ENCODE measurements at places on chromosomes 7 and 10.

DNA sequence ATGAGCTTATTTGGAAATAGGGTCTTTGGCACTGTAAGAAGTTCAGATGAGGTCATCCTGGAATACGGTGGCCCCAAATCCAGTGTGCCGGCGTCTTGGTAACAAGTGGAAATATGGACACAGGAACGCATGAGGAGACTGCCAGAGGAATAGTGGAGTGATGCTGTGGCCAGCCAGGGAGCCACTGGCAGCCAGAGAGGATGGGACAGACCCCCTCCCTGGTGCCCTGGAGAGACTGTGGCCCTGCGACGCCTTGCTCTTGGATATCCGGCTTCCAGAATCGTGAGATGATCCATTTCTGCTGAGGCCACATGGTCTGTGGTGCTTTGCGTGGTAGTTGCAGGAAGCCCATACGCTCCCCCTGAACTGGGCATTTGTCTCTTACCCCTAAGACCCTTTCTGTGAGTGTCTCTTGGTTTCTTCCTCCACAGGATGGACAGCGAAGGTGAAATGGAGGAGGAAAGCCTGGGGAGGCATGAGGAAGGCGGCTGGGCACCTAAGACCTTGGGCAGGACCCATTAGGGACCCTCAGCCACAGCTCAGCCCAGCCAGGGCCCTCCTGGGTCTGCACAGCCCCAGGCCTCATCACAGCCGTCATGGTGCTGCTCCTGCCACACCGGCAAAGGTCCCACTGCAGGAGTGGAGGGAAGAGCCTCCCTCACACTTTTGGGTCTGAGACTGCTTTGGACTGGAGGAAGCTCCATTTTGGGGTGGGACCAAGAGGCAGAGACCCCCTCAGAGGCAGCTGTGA, 53.6 kb downstream of the INSIG1 start:
- DNase-seq: no peak

GRCh38 chr7:5429253-5429856, 5.7 kb upstream of the TNRC18 start:
- DNase-seq: no peak

GRCh38 chr7:191981-192649, at the start of gene FAM20C:
TSS of gene FAM20C (plus strand) at chr7:192571. CDS start at chr7:193200, 629 bp downstream.
- no peak for DNase-seq

- DNase-seq: no peak
Observed at GRCh38 chr7:131012477-131013031, 278.5 kb upstream of the KLF14 start.

- DNase-seq: no peak
Observed at GRCh38 chr10:132458586-132459300, 61.7 kb downstream of the PWWP2B start.

- DNase-seq: no peak
Observed at GRCh38 chr10:3996697-3997096, 211.7 kb upstream of the KLF6 start.

- no peak for DNase-seq
Observed at GRCh38 chr10:111113238-111113960, 36.6 kb downstream of the ADRA2A start.

DNA sequence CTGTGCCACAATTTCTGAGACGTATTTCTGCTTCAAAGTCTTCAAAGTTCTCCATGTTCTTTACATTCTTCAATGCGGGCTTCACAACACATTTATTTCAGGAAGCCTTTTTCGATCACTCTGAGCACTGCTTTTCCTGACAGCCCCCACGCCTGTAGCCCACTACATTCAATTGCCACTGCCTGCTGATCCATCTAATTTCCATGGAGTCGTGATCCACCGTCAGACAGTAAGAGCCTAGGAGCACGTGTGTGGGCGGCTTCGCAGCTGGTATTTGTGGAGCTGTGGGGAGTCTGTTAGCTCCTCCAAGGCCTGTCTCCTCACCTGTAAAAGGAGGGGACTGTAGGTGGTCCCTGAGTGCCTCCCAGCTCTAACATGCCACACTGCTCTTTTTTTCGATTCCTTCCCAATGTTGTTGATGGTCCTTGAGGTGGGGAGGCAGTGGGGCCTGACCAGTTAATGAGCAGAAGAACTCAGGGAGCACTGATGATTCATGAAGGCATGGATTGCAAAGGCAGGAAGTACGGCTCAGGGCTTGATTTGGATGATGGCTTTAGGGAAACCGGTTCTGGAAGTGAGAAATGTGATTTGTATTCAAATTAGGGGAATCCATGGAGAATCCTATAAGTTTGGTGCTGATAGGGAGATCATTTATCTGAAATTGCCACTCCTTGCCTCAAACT, 401.1 kb upstream of the PODXL start:
- peak; percentile 28 for DNase-seq

DNA sequence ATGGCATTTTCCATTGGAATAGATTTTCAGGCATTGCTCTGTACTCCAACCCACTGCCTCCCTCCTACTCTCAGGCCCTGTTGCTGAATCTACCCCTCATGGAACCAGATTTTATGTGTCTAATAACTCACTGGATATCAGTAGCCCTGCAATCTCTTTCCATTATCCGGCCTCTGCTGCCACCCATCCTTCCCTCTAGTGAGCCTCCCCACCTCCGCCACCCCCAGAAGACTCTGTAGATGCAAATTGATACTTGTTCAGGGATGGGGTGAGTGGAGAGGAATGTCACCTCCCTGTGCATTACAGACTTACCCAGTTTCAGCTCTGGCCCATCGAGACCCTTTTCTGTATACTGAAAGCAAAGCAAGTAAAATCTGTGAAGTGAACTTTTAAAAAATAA, 52.3 kb upstream of the PHYHIPL start:
- DNase-seq: no peak

GRCh38 chr10:102268375-102268888, 23.1 kb downstream of the GBF1 start:
- DNase-seq: no peak

- no peak for DNase-seq
Observed at GRCh38 chr10:69512901-69513300, 60.3 kb downstream of the NEUROG3 start.

GRCh38 chr10:110514848-110515247, 17.1 kb downstream of the DUSP5 start:
- no peak for DNase-seq

DNA sequence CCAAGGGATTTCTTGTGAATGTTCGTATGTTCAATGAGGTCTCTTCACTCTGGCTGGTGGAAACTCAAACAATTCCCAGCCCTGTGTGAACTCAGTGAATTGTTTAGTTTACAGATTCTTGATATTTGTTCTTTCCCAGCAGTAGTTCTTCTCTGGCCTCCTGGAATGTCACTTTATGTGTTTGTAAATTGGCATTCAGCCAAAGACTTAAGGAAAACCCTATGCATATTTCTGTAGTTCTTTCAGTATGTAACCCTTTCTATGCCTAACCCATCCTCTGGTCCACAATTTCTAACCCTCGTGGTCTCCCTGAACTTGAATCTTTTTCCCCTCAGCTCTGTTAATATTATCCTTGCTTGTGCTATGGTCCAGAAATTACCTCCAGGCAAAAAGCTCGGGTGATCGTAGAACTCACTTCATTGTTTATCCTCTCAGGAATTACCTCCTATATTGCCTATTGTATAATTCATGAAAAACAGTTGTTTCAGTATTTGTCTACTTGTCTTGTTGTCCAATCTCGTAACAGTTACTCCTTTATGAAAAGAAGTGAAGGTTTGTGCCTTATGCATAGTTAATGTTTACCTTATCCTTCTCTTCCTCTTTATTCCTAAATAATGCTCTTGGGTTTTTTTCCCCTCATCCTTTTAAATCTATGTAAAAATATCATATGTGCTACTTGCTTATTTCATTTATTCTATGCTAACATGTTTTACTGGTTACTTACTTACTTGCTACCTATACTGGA, 23.7 kb upstream of the AGR3 start:
- no peak for DNase-seq

GRCh38 chr7:34236057-34236456, 330.7 kb downstream of the BMPER start:
- no peak for DNase-seq

DNA sequence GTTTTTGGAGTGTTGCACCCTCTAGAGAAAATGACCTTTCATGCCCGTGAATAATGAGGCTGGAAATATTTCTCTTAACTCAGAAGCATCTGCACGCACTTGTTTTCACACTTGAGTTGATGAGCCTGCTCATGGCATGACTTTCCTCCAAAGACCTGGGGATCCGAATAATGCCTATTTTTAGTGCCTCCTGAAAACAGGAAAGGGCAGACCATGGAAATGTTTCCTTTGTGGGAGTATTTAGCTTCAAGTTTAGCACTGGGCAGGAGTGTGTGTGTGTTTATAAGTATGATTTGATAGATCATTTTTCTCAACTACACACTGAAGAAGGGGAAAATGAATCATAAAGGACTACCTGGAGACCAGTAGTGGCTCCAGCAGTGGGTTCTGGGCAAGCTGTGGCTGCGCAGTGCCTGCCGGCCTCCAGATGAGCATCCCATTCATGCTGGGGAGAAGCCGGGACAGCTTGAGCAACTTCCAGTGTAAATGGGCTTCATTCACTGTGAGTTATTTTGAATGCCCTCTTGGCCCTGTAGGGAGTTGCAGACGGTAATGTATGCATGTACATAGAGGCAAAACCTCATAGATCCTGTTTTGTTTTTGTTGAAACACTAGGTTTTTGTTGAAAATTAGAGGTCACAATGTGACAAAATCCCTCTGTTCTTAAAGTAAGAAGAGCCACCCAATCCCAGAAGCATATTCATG, 117.8 kb upstream of the INSYN2A start:
- no peak for DNase-seq

- DNase-seq: no peak
Observed at GRCh38 chr7:47578579-47579270, 3.2 kb downstream of the TNS3 start.

- DNase-seq: peak; percentile 82
Observed at GRCh38 chr10:93068411-93069244, 5.1 kb upstream of the CYP26A1 start.

DNA sequence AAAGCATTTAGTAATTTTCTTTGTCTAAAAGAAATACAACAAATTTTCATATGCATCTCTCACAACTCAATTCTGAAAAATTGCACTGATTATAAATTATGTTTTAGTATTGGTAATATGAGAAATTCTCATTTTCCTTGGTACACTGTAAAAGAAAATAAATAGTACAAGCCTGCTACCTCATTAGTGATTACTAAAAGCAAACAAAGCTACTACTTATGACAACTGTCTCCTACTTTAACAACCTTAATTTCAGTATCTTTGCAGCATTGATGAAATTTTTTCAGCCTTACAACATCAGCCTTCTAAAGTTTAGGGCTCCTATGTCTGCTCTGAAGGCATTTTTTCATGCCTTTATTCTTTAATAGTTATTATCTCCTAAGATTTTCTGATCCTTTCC, 65.7 kb downstream of the MINDY3 start:
- no peak for DNase-seq

DNA sequence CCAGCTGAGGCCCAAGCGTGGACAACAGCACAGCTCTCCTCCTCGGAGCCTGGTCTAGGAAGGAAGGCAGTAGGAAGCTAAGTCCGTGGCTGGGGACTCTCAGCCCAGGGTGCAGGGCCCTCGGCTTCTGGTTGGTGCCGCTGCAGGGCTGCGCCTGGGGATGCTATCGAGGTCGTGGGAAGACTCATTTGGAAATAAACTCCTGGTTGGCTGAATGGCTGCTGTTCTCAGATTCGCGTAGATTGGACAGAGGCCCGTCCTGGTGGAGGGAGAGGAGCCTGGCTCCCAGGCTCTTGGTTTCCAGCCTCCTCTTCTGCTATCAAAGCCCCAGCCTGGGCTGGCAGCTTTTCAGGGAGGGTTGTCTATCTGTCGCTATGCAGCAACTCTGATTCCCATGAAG, 152.6 kb upstream of the FZD8 start:
- DNase-seq: no peak

DNA sequence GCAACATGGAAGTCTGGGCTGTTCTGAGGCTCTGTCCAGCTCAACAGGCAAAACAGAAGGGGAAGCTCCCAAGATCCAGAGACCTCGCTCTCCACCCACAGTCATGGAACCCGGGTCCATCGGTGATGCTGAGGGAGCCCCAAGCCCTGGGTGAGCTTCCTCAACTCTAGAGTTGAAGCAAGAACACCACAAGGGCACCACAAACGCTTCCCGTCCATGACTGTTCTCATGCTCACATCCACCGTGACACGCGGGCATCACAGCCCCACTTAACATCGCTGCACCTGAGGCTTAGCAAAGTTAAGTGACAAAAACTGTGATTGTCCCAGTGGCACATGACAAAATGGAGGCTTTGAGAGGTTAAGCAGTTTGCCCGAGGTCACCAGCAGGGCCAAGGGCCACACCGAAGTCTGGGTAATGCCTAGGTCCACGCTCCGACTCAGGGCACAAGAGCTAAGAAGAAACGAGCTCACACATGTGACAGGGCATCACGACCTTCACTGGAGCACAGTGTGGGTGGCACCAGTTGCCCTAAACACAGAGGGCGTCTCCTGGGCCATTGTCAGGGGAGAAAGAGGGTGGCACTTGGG, 110.6 kb downstream of the OAT start:
- DNase-seq: no peak

GRCh38 chr10:25076506-25077177, 60.2 kb downstream of the THNSL1 start:
- DNase-seq: no peak

DNA sequence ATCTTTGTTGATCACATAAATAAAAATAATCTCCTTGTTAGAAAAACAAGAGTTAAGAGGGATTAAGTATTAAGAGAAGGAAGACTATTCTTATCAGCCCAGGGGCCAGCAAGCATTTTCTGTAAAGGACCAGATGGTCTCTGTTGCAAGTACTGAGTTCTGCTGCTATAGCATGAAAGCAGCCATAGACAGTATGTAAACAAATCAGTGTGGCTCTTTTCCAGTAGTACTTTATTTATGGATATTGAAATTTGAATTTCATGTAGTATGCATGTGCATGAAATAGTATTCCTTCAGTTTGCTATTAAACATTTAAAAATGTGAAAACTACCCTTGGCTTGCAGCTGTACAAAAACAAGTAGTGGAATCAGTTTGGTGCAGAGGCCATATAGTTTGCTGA, 81.7 kb downstream of the STK31 start:
- DNase-seq: no peak

DNA sequence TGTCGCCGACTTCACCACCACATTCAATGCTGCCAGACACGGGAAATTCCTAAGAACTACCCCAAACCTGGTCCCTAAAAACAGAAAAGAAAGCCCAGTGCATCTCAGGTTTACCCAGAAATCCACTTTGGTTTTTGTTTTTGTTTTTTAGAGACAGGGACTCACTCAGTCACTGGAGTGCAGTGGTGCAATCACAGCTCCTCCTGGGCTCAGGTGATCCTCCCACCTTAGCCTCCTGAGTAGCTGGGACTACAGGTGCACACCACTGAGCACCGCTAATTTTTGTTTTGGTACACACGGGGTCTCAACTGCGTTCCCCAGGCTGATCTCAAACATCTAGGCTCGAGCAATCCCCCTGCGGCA, 22.8 kb downstream of the MAD1L1 start:
- no peak for DNase-seq

GRCh38 chr10:112359606-112360307, 14.2 kb upstream of the ACSL5 start:
- DNase-seq: no peak

GRCh38 chr7:102272075-102272916, 14.4 kb upstream of the SH2B2 start:
- DNase-seq: peak; percentile 43

GRCh38 chr10:28761084-28761846, 83.9 kb downstream of the BAMBI start:
- no peak for DNase-seq
